ENCODE measurements at places on chromosomes 4 and X.

DNA sequence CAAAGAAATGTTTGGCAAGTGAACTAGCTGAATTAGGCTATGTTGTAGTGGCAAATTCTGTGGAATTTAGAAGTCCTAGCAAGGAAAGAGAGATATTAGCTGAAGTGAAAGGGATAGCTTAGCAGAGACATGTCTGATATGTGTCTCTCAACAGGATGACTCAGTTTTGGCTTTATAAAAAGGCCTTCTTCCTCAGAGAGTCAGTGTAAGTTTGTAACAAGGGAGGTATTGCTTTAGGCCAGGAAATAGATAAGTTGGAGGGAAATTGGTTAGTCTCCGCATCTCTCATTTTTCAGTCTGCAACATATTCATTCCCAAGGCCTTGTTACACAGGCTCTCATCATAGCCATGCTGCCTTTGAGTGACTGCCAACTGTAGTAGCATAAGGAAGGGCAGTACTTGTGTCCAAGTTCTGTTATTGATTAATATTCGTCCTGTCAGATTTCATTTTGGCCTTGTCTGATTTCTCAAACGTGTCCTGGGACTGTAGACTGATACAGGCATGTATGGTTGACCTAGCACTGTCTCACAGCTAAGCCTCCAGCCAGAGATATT, 4.0 kb downstream of the TMEM164 start:
- DNase-seq: no peak

GRCh38 chr4:123996718-123997510, 600.3 kb downstream of the SPRY1 start:
- no peak for DNase-seq

DNA sequence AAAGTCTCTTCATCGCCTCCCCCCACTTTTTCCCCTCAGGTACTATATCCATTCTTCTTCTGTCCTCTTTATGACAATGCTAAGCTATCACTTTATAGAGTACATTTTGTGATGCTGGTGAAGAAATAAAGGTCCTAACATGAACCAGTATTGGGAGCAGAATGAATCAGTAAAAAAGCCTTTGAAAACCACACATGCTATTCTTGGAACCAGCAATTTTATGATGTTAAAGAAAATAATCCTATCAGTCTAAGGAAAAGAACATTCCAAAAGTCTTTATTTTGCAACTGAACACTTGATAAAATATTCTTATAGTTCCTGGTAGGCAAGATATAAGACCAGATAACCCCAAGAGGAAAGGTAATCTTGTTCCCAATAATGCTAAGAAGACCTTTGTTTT, 107.8 kb upstream of the MCF2 start:
- no peak for DNase-seq

GRCh38 chrX:70437011-70437410, 7.6 kb upstream of the DLG3 start:
- DNase-seq: no peak

DNA sequence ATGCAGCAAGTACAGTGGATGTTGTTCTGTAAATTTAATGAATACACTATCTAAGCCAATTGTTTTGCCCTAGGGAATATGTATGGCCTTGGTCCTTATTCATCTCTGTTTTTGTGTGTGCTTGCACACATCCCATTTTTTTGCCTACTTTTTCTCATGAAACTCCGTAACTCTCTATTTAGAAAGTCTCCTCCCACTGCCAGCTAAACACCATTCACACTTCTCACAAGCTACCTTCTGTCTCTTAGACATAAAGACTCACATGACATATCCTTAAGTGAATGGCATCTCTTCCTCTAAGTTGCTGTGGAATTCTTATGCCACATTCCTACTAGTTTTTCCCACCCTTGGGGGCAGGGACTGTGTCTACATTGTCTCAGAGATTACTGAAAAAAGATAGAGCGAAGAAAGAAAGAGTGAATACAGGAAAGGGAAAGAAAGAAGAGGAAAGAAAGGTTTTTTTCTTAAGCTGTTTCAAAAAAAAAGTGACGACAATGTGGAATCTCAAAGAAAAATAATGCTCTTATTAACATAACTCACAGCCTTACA, 117.5 kb downstream of the ATG4A start:
- no peak for DNase-seq

GRCh38 chr4:125314676-125315575, at the start of gene FAT4:
TSS of gene FAT4 (plus strand) at chr4:125314955. CDS start at chr4:125316412, 1,457 bp downstream.
- DNase-seq: peak; percentile 17
